AG20443 (cell line): ENCODE measurements at places on chromosomes 4 and X.
A peak's percentile ranks its signal among the peaks of the same experiment; 100 is the strongest.

DNA sequence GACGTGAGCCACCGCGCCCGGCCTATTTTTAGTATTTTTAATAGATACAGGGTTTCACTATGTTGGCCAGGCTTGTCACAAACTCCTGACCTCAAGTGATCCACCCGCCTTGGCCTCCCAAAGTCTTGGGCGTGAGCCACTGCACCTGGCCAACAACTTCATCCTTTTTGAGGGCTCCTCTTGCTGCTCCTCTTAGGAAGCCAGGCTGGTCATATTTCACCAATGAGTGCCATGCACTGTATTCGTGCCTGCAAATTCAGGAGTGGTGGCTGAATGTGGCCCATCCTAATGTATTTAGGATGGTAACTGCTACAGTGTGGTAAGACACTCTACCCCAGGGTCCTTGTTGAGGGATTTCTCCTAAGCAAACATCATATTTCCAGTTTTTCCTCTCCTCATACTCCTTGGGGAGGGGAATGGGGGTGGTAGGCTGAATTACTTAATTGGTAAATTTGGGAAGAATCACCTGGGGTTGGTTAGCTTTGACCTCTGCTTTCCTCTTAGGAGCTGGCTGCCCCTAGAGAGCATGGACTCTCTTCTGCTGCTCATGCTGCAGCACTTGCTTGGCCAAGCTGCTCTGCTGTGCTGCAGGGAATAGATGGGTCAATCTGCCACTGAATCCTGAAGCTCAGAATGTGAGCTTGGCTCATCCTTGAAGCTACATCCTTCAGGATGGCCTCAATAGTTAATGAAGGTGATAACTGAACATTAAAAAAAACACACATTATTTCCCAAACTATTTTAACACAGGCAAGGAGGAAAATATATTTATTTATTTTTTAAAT, 167.4 kb downstream of the HS3ST1 start:
- no peak for DNase-seq

- DNase-seq = no peak
Measured at GRCh38 chr4:10245751-10246150, 129.2 kb upstream of the WDR1 start.

DNA sequence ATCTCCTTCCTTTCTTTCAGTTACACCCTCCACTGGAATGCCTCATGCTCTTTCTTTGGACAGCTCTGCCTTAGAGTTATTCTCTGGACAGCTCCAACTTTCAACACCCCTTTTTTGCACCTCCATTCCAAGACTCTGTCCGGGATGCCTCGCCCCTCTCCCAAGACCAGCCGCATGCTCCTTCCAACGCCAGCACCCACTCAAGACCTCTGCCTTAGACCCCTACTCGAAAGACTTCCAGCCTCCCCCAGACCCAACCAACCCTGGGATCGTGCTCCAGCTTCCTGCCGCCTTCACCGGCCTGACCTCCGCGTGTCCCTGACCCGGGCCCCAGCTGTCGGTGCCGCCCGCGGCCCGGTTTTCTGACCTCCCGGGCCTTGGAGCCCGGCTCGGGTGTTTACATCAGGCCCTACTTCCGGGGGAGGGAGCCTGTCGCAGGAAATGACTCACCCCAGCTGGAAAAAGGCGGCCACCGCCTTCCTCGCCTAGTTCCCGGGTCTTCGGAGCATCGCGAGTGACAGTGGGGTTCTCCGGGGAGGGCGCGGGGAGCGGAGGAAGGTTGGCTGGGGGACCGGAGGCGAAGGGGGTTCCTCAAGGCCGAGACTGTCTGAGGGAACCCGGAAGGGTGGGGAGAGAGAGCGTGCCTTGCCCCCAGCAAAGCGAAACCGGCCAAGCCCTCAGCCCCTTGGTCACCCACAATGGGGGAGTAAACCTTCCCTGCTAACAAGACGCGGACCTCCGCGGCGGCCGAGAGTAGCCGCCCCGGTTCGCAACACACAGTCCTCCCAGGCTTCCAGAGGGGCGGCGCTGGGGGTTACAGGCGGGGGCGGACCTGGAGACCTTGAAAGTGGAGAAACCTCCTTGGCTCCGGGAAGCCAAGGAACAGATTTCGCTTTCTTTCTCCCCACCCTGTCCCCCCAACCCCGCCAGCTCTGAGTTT, at the start of gene WDR45:
TSS of gene WDR45 (minus strand) at position 399 of the 940 bp plus-strand sequence. CDS start 1,792 bp downstream, outside the sequence.
- DNase-seq = peak; percentile 84

DNA sequence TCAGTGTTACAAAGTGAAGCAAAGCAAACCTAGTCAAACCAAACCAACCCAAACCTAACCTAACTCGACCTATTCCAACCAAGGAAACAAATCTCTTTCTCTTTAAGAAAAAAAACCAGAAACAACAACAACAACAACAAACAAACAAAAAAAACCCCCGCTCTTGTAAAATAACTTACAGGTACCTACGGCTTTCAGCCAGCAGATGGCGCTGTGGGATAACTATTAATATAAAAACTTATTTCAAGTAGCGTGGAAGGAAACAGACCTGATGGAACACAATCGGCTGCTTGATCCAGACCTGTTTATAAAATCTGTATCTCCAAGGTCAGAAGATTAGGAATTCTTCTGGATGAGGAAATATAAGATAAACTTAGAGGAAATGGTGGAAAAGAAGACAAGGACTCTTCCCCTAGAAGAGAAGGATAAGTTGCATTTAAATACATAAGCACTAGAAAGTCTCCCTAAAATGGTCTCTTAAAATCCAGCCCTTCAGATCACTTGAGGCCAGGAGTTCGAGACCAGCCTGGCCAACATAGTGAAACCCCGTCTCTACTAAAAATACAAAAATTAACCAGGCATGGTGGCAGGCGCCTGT, 34.4 kb upstream of the CDKL5 start:
- DNase-seq = peak; percentile 33
